H7 (cell line): ENCODE measurements at places on chromosomes 16 and 17. TPM values are rescaled to one million over a fixed set of nuclear protein-coding genes. Genes with fewer than 3 reads are reported as not detected.

The TMEM204 gene
- total RNA-seq: 0.42 TPM in 1 of 2 replicates, not detected in the other

The VPS9D1 gene
- 1.9 and 4.5 TPM in 2 replicates for total RNA-seq

- peak; percentile 51 for DNase-seq
These were observed 735 bp downstream of the PSMD11 start for GRCh38 chr17:32445074-32445415.

The KCNJ18 gene
- total RNA-seq: not detected in 2 replicates

DNA sequence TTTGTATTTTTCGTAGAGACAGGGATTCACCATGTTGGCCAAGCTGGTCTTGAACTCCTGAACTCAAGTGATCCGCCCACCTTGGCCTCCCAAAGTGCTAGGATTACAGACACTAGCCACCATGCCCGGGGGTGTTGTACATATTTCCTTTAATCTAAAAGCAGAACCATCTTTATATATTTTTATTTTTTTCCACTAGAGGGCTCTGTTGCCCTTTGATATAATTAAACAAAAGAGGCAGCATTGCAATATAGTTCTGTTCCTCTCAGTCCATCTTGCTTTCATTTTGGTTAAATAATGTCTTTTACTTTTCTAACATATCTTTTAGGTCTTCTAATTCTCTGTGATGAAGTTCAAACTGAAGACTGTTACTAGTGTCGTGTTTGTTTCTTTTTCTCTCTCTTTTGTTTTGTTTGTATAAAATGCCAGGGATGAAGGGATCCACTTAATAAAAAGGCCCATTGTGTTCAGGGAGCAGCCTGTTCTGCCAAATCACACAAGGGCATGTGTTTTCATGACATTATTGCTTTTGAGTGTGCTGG is 23.4 kb downstream of the WWOX start:
- peak; percentile 48 for DNase-seq

The NPIPB8 gene
- 0.31 TPM in 1 of 2 replicates, not detected in the other for total RNA-seq

- DNase-seq: no peak
These were observed 10.3 kb downstream of the ATXN1L start for GRCh38 chr16:71855937-71856662.

DNA sequence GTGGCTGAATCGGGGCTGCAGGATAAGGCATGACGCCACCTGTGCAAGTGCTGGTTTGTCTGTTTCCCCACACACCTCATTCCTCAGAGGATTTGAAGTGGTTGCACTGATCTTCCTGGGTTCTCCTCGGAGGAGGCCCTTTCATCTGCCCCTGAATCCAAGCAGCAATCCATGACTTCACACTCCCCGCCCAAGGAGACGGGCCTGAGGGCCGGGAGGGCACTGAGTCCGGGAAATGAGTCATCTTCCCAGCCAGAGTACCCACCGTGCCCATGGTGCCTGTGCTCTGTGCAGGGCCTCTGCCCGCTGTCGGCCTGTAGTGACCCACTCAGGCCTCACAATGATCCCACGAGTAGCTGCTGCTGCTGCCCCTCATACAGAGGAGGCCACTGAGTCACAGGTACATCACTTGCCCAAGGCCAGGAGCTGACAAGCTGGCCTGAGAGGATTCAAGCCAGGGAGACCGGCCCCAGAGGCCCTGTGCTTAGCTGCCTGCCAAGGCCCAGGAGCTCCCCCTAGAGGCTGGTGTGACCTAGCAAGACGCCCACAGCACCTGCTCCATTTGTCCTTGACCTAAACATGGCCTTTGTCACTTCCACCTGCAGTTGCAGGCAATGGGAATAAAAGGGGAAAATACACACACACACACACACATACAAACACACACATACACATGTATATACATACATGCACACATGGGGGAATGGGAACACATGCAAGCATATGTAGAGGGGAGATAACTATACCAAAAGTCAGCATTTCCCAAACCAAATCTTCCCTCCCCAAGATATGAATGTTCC is 240.0 kb downstream of the C16orf95 start:
- peak; percentile 88 for DNase-seq

The PMFBP1 gene
- total RNA-seq: 0.04 and 0.52 TPM in 2 replicates

The PITPNM3 gene
- total RNA-seq: 0.97 and 2.8 TPM in 2 replicates

GRCh38 chr17:64628641-64629040 is 33.5 kb downstream of the SMURF2 start:
- DNase-seq: no peak
